ENCODE measurements at places on chromosomes 4 and X.
A peak's percentile ranks its signal among the peaks of the same experiment; 100 is the strongest.

DNA sequence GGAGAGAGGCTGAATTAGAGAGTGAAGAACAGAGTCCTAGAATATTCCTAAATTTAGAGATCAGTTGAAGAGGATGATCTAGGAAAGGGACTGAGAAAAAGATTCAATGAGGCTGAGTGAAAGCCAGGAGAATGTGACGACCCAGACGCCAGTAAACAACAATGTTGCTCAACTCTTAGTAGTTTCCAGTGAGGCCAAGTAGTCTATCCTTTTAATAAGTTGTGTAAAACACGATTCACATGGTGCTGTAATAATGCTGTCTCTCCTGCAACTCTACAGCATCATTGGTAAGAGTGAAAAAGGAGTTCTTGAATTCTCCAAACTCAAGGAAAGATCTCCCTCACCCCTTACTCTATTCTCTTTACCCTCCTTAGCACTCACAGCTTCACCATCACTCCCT is 140.3 kb downstream of the CFAP299 start:
- no peak for ATAC-seq

GRCh38 chr4:79661196-79661595 is 253.2 kb upstream of the GK2 start:
- ATAC-seq, result no peak

DNA sequence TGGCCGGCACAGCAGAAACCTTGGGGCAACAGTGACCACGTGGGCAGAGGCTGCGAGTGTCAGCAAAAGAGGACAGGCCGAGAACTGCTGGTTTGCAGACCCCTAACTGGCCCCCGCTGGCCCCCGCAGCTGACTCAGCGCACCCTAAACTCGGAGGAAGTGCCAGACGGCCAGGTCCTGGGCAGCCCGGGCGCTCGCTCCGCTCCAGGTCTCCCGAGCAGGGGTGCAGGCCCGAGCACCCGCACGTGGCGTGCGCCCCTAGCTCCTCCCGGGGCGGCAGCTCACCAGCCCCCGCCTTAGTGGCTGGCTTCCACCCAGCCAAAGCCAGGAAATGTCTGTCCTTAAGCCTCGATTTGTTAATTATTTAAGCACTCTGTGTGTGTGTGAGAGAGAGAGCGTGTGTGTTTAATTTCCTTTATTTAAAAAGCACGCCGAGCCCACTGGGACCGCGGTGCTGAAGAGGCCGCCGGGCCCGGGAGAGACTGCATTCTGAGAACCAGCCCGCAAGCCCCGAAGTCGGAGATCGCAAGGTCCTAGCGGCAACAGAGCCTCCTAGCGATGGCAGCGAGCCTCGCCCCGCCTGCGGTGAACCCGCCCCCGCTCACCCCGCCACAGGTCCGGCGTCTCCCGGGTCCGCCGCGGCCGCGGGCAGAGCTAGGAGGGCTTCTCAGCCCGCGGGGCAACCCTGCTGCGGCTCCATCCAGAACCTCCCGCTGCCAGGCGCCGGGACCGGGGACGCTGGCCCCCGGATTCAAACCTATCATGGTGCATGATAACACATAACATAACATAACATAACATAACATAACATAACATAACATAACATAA is 45.9 kb upstream of the CDKN2AIP start:
- ATAC-seq, result peak; percentile 73

DNA sequence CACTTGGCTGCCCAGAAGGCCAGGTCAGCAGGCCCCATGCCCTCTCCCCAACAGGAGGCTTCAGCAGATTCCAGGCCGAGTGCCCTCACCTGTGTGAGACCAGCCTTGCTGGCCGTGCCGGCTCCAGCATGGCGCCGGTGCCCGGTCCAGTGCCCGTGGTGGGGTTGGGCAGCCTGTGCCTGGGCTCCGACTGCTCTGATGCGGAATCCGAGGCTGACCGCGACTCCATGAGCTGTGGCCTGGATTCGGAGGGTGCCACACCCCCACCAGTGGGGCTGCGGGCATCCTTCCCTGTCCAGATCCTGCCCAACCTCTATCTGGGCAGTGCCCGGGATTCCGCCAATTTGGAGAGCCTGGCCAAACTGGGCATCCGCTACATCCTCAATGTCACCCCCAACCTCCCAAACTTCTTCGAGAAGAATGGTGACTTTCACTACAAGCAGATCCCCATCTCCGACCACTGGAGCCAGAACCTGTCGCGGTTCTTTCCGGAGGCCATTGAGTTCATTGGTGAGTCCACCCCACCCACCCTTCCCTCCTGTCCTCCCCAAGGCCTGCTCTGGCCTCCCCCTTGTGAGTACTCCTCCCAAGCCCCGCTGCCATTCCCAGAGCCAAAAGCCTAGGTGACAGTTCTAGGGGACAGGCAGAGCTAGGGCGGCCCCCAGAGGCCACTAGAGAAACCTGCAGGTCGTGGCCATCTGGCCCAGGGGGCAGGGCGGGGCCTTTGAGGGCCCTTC is 2.3 kb downstream of the DUSP9 start:
- ATAC-seq, result no peak

DNA sequence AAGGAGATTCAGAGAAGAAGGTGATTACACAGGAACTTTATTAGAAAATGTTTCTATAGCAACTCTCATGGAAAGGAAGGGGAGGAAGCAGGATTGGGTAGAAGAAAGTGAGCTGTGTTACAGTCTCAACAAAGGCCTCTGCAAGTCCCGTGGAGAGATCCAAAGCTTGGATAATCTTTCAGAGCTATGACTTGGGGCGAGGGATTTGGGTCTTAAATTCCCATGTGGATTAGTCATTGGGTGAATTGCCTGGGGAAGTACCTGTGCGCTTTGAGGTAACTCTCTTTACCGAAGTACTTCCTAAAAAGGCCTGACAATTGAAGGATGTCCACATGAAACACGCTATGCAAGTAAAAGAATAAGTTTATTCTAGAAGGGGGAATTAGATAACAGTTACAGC is 133.8 kb upstream of the ANKRD50 start:
- ATAC-seq, result peak; percentile 92

GRCh38 chr4:42015438-42015837 is 25.1 kb downstream of the SLC30A9 start:
- no peak for ATAC-seq

DNA sequence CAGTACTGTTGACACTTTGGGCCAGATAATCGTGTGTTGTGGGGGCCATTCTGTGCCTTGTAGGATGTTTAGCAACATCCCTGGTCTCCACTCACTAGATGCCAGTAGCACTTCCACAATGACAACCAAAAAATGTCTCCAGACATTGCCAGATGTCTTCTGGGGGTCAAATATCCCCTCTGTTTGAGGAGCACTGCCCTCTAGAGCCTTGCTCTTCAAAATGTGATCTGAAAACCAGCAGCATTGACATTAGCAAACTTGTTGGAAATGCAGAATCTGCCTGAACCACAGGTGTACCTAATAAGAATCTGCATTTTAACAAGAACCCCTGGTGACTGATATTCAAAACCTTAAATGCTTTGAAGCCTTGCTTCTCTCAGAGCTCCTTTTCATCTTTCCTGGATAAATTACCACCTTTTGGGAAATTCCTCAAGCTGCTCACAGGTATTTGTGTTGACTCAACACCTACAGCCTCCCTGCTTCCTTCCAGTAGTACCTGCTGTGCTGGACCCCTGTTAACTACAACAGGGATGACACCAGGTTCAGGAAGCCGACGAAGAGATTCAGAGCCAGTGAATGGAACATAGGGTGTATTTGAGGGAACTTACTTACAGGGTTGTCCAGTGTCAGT is 459.0 kb upstream of the NR3C2 start:
- no peak for ATAC-seq

GRCh38 chrX:135454816-135455215 is 33.1 kb downstream of the SMIM10L2A start:
- no peak for ATAC-seq

All from esophagus mucosa (tissue), 1 donor.